GM19239 (cell line): ENCODE measurements at places on chromosomes 3 and 15.

DNA sequence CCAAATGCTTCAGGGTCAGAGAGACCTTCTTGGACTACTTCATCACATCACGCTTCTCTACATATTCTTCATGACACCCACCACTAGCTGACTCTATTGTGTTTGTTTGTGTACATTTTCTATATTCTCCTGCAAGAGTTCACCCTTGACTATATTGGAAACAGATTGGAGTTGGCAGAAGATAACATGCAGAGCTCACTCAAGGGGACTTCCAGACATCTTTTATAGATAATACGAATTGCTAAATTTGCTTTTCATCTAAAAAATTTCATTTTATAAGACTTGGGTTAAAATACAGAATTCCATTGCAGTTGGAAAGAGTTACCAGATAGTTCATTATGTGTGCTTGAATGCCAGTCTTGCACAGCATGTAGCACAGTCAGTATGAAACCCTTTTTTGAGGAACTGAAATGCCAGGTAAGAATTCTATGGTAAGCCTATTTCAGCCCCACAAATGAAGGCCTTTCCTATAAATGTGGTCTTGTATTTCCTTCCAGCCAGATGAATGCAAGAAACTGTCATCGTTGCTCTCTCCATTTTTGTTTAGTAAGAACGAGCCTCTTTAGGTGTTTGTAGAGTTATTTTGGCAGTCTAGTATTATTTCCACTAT, 177.6 kb downstream of the GHSR start:
- peak; percentile 16 for DNase-seq

GRCh38 chr3:168801794-168802193, 706.1 kb upstream of the GOLIM4 start:
- no peak for DNase-seq

- no peak for DNase-seq
Measured at GRCh38 chr15:46682969-46683791, 1034.1 kb upstream of the SEMA6D start.

- no peak for DNase-seq
Measured at GRCh38 chr3:45560281-45560971, 34.1 kb upstream of the LIMD1 start.

GRCh38 chr3:70519913-70520659, 207.6 kb upstream of the MDFIC2 start:
- no peak for DNase-seq

DNA sequence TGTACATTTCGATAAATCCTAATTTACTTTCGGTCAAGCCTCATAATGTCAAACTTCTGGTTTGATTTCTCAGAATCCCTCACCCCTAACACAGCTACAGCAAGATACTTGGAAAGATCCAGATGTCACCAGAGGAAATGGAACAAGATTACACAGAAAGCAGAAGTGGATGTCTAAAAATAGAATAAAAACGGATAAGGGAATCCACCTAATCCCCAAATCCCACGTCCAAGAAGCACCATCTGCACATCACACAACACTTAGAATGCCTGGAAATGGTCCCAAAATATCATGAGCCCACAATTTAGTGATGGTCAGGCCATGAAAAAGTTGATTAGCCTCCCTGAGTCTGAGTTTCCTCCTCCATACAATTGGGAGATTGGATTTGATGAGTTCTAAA, 61.7 kb downstream of the AGTR1 start:
- no peak for DNase-seq

DNA sequence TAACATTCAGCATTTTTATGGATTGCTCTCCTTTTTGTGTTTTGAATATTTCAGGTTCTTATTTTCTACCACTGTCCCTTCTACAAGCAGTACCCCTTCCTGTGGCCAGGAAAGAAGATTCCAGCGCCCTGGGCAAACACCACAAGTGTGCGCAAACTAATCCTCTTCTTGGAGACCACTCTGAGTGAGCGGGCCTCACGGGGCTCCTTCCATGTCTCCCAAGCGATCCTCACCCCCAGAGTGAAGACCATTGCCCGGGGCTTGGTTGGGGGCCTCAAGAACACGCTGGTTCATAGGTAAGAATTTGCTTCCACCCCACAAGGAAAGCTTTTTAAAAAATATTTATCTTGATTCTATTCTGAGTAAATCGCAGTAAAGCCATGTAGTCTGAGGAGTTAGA, 118.7 kb upstream of the ZBED2 start:
- no peak for DNase-seq

GRCh38 chr15:90930861-90931574, 1.3 kb downstream of the HDDC3 start:
- no peak for DNase-seq

DNA sequence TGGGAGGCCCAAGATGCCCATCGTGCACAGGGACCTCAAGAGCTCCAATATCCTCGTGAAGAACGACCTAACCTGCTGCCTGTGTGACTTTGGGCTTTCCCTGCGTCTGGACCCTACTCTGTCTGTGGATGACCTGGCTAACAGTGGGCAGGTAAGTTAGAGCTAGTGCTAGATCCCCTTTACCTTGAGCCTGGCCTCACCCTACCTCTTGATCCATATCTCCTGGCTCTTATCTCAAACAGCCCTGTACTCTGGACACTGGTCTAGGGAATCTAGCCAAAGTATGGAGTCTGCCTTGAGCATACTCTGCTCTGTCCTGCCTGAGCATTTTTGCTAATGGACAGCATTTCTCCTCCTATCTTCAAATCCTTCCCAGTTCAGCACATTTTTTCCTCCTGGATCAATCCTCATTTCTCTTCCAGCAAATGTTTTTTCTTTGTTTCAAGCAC, 65.9 kb downstream of the TGFBR2 start:
- DNase-seq = no peak

GRCh38 chr15:38819387-38819950, 254.9 kb upstream of the RASGRP1 start:
- no peak for DNase-seq

- no peak for DNase-seq
Measured at GRCh38 chr15:37973856-37974255, 39.4 kb downstream of the TMCO5A start.

GRCh38 chr3:192905980-192906678, 11.5 kb downstream of the MB21D2 start:
- DNase-seq = no peak

DNA sequence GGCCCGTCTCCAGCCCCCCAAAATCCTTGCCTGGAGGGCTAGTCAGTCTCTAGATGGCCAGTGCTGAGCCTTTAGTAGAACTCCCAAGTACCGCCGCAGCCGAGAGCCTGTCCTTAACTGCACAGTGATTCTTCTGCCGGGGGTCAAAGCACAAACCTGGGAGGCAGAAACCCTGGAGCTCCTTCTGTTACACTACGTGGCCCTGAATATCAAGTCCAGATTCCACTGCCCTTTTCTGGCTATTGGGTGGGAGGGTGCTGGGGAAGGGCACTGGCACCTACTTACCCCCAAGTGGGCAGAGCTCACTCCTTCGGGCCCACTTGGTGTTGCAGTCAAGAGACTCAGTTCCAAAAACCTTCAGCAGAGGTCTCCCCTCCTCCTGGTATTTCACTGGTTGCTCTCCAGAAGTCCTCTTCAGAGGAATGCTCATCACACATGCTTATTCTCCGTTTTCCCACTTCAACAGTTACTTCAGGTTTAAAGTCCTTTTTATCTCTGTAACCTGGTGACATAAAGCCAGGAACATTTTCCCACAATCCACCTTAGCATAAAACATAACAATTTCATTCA, 10.8 kb downstream of the PDHB start:
- DNase-seq = no peak

DNA sequence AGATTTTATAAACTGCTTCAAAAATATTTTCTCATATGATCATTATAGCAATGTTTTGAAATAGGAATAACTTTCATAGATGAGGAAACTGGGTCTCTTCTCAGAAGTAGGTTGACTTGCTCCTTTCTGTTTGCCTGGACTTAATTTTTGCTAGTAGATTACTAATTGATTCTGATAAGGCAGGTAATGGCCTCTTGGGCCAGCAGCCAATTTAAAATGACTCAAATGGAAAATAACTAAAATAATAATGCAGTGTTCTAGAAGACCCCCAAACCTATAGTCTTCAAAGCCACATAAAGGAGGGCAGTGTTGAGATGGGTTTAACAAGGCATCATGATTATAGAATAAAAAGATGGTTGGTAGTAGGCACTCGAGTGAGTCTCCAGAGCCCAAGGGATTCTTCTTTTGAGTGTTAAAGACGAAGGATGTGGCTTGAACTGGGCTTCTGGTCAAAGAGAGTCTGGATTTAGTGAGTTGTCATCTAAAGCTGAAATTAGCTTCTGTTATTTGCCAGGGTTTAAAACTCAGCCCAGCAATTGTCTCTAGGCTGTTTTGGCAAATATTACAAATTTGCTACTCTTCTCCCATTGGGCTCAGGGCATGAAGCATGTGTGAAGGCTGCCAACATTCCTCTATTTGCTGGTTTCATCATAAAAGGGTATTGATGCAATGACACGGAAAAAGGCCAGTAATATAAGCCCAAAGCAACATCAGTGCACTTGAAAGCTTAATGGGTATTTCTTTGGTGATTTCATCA, 297.1 kb upstream of the MEIS2 start:
- DNase-seq = no peak

GRCh38 chr15:70060214-70060992, 37.3 kb downstream of the TLE3 start:
- DNase-seq = no peak

GRCh38 chr3:155012584-155012983, 67.5 kb upstream of the MME start:
- DNase-seq = no peak

DNA sequence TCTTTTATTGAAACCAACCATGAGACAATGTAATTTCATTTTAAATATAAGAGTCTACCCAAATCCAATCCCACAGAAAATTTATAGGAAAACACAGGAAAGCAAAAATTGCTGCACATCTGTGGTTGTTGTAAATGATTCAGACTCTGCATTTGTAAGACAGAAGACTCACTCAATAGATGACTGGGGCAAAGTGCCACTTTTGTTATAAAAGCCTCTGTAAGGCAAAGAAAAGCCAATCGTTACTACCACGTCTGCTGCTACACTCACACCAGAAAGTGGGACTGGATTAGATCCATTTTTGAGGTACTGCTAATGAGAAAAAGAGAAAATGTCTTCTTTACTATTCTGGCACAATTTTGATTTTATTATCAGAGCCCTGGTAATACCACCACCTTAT, 74.9 kb downstream of the SEMA6D start:
- DNase-seq = no peak

GRCh38 chr3:122916580-122916979, 111.0 kb downstream of the SEMA5B start:
- no peak for DNase-seq

DNA sequence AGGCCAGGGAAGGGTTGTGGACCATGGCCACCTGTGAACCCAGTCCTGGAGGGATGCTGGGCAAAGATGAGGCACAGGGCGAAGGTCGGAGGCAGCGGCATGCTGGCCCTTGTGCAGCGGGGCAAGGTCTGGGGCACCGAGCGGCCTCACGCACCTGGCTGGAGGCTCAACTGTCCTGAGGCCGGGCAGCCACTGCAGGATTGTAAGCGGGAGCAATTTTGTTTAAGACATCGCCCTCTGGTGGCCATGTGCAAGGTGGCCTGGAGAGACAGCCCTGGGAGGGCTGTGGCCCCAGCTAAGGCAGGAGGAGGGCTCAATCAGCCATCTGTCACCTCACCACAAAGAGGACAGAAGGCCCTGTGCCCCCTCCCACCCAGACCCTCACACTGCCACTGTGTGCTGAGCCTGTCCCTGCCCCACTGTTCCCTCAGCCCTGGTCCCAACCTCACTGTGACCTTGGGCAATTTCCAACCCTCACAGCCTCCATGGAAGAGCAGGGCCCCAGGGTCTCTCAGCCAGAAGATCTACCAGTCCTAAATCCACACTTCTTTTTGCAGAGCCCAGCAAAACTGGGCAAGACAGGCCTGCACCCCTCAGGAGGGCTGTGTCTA, 46.2 kb downstream of the TPRA1 start:
- DNase-seq = peak; percentile 90

GRCh38 chr3:32303977-32304881, 65.7 kb downstream of the CMTM8 start:
- no peak for DNase-seq

DNA sequence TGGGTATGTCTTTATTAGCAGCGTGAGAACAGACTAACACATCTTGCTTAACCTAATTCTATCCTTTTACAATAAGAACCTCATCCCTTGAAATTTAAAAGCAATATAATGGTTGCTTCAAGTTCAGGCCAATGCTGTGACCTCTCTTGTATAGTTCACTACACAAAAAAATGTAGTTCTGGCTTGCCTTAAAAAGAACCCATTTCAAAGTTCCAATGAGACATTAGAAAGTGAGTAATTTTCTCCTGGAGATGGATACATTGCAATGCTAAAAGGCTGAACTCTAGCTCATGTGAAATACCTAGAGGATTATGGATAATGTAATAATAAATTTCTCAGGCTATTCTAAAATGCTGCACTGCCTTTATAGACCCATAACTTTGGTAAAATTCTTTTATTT, 47.8 kb downstream of the ATP13A4 start:
- no peak for DNase-seq

GRCh38 chr3:173732237-173732636, 334.7 kb downstream of the NLGN1 start:
- no peak for DNase-seq

DNA sequence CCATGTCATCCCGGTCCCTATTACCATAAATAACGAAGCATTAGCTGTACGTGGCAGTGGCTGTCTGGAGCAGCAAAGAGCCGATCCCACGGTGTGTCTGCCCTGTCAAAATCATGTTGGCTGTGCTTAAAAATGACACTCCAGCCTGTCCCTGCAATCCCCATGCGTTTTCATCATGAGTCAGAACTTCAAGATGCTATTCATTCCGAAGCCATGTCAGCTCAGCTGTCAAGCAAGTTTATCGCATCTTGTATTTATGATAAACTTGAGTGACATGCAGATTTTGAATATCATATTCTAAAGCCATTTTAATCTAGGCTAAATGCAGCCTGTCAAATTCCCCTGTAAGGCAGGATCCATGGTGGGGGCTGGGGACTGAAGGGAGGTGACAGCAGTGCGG, 152.4 kb downstream of the TJP1 start:
- no peak for DNase-seq

GRCh38 chr3:186107215-186108105, 1.4 kb downstream of the ETV5 start:
- DNase-seq = peak; percentile 64

DNA sequence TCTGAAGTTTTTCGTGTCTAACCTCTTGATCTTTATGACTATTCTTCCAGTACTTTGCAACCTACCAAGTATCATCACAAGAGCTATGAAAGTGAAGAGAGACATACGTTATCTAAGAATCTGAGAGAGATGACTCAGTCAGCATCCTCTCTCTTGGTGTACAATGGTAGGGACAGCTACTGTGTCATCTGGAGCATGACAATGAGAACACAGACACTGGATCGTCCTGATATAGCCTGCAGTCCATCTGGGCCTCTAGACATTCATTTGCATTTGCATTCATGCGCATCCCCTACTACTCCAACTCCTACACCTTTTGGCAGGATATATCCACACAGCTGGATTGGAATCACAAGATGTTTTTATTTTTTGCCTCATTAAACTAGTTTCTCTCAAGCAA, 115.2 kb downstream of the PEX5L start:
- DNase-seq = no peak

- no peak for DNase-seq
Measured at GRCh38 chr3:33646406-33646805, 71.6 kb downstream of the CLASP2 start.

GRCh38 chr3:59704292-59704691, 654.5 kb upstream of the CFAP20DC start:
- DNase-seq = no peak

GRCh38 chr3:120407508-120408287, 43.1 kb downstream of the FSTL1 start:
- no peak for DNase-seq

- DNase-seq = no peak
Measured at GRCh38 chr3:59813148-59813538, 763.3 kb upstream of the CFAP20DC start.

GRCh38 chr3:59085976-59086375, 36.2 kb upstream of the CFAP20DC start:
- no peak for DNase-seq
